ENCODE measurements at places on chromosomes 7 and 10.

GRCh38 chr7:151432658-151433521, 7.1 kb downstream of the CRYGN start:
- DNase-seq: peak; percentile 10

DNA sequence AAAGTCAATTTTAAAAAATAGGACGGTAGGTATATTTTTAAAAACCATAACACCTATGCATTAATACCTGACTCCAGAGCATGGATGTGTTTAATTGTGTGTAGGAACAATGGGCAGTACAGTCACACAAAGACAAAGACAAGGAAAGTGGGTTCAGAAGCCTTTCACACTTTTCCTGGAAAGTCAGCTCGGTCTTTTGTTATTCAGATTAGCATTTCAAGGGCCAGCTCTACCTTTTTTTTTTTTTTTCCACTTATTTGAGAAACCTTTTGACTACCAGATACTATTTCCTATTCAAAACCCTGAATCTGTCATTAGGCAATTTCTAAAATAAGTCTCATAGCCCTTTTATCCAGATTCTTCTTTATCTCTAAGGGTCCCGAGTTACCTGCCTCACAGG, 401.9 kb downstream of the PARD3 start:
- DNase-seq: no peak

DNA sequence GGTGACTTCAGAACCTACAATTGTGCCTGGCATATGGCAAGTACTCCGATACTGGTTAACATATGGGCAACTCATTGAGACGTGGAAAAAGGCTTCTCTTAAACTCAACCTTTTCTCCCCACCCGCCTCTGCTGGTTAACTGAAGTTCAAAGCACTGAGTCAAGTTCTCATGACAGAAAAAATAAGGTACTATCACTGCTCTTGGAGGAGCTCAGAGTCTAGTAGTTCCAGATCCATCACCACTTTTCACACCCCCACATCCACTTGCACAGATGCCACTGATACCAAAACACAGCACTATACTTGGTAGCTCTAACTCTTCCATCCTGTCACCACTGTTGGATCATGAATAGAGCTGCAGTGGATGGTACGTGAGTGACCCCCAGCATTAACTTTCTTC, 36.2 kb downstream of the CCDC6 start:
- no peak for DNase-seq

DNA sequence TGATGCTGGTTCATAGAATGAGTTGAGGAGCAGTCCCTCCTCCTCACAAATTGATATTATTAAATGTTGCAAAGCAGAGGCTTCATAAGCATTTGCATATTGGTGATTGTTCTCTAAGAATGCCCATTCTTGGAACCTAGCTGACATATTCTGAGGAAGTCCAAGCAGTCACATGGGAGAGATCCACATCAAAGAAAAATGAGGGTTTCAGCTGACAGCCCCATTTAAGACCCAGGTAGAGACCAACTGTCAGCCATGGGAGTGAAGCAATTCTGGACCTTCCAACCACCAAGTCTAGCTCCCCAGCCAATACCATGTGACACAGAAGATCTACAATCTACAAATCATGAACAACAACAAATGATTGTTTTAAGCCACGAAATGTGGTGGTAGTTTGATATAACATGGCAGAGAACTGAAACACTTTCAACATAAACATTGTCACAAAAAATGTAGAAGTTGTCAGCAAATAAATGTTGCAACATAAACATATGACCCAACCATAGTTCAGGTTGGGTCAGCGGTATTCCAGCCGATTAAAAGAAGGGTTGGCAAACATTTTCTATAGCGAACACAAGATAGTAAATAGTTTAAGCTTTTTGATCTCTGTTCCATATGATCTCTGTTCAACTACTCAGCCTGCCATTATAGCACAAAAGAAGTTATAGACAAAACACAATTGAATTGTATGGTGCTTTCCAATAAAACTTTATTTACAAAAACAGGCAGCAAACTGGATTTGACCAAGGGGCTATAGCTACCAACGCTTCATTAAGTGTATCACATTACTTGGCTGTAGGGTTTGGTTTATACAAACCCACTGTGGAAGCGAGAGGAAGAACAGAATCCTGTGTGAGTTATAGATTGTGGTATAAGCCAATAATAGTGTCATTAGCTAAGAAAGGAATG, 41.4 kb upstream of the MPP7 start:
- no peak for DNase-seq

DNA sequence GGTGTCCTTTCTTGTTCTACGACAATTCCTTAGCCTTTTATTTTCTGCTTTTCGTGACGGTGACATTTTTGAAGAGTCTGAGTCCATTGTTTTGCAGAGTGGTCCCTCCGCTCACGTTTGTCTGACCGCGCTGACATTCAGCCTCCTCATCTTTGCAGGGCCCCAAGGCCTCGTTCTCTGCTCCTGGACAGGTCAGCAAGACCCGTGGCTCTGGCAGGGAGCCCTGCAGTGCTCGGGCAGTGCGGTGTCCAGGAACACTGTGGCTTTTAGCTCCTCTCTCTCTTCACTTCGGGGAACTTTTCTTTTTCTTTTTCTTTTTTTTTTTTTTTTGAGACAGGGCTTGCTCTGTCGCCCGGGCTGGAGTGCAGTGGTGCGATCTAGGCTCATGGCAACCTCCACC, 142.5 kb downstream of the DNAJB6 start:
- no peak for DNase-seq

GRCh38 chr7:155749578-155749977, 62.7 kb downstream of the SHH start:
- DNase-seq: no peak

GRCh38 chr10:22370320-22370719, 25.0 kb downstream of the SPAG6 start:
- DNase-seq: no peak

DNA sequence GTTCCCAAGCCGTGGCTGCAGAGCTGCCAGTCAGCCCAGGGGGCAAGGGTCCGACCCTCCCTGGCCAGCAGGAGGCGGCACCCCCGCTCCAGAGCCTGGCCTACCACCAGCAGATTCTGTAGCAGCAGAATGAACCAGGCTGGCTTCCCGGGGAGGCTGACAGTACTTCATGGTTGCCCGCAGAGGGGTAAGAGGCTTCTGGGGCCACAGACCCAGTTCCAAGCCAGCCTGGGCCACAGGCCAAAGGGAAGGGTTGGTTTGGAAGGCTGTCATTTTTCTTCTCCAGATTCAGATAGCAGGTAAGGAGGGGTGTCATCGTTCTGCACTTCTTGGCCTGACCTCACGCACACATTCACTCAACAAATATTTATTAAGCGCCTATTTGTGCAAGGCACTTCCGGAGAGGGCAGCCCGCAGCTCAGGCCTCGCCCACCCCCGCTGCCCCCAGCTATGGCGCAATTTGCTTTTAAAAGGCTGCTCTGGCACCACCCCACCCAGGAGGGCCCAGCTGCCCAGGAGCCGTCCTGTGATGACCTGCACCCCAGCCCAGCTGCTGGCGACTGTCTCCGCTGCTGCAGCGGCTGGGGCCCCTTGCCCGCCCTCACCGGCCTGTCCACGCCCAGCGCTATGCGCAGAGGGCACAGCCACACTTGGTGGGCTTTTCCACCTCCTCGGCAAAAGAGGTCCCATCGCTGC, 168.5 kb downstream of the LCOR start:
- DNase-seq: no peak

- DNase-seq: no peak
Observed at GRCh38 chr7:16509829-16510228, 16.8 kb upstream of the LRRC72 start.

DNA sequence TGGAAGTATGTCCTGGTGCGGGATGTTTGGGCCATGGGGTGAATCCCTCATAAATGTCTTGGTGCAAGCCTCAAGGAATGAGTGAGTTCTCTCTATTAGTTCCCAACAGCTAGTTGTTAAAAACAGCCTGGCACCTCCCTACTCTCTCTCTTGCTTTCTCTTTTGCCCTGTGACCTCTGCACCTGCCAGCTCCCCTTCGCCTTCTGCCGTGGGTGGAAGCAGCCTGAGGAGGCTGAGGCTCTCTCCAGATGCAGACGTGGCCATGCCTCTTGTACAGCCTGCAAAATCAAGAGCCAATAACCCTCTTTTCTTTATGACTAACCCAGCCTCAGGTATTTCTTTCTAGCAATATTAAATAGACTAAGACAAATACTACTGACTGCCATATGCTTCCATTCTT, 210.3 kb downstream of the POM121L12 start:
- DNase-seq: no peak

- DNase-seq: no peak
Observed at GRCh38 chr10:130025811-130026485, 61.9 kb upstream of the EBF3 start.

- DNase-seq: no peak
Observed at GRCh38 chr7:30688718-30689221, 6.5 kb upstream of the CRHR2 start.

- DNase-seq: no peak
Observed at GRCh38 chr7:38507384-38507783, 123.8 kb downstream of the AMPH start.

GRCh38 chr10:28365840-28366239, 63.0 kb upstream of the MPP7 start:
- DNase-seq: no peak

DNA sequence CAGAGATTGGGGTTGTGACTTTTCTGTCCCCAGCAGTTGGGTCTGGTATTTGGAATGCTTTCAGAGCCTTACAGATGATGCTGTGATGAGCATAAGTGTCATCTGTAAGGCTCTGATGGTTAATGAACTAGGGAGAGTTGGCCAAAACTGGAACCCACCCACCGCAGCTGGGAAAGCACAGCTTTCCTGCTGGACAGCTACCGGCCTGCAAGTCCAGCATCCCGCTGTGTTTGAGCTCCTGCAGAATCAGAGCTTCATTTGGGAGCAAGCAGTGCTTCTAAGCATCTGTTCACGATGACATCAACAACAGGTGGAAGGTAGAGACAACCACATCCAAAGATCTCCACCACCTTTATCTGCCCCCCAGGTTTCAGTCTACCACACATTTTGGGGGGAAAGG, 11.7 kb downstream of the UCN3 start:
- no peak for DNase-seq

GRCh38 chr10:69047111-69047832, 40.6 kb upstream of the SRGN start:
- no peak for DNase-seq

DNA sequence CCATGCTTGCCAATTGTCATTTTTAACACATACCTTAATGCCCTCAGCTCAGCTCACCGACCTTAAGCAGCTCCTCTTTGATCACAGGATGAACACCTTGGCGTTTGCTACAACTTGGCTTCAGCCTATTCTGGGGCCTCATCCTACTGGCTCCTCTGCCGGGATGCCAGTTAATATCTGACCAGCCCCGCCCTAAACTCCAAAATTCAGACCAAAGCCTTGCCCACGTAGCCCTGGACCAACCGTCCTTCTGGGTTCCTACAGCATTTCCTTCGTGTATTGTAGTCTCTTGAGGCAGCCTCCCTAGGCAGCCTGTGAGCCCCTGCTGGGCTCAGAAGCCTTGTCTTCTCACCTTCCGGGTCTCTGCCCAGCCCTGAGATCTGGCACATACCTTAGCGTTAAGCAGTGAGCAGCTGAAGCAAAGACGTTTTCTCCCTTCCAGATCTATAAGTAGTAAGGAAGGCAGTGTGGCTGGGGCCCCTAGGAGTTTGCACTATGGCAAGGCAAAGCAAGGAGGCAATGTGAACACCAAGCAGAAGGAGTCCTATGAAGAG, 836 bp downstream of the ENO4 start:
- no peak for DNase-seq

DNA sequence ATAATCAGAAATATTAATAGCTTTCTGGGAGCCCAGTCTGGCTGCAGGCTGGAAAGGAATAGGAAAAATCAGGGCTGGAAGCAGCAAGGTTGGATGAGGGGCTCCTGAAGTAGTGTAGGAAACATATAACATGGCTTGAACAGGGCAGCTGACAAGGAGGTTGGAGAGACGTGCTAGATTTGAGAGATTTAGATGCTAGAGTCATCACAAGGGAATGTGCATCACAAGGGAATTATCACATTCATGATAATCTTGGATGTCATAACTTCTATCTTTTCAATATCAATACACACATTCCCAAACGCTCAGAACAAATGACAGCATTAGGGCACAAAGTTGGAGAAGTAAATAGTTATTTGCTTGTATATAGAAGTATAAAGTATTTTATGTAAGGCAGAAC, 120.9 kb upstream of the EGFR start:
- no peak for DNase-seq

DNA sequence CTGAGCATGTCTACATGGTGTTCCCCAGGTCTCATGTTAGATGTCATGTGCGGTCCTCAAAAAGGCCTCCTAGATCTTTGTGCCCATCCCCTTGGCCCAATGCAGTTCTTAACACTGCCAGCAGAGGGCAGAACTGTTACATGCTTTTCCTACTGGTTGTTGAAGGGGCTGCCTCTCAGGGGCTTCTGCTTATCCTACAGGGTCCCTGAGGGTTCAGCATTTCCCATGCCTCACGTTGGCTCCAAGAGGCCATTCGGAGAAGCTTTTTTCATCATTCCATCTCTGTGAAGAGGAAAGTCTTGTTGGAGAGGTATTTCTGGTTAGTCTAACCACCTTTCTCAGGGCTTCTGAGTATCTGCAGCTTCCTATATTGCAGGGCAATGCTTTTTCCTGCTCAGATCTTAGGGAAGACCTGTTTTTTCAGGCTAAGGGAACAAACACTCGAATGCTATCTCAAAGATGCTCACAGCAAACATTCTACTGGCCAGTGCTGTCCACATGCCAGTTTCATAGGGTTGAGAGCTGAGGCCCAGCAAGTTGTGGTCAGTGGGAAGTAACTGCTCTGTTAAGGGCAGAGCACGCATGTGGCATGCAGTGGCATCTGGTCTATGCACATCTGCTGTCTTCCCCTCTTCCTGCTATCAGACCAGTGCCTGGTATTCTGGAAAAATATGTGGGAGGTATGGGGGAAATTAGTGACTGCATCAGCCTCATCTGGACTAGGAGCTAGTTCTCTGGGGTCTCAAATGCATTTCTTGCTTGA, 31.5 kb downstream of the MBL2 start:
- DNase-seq: no peak

DNA sequence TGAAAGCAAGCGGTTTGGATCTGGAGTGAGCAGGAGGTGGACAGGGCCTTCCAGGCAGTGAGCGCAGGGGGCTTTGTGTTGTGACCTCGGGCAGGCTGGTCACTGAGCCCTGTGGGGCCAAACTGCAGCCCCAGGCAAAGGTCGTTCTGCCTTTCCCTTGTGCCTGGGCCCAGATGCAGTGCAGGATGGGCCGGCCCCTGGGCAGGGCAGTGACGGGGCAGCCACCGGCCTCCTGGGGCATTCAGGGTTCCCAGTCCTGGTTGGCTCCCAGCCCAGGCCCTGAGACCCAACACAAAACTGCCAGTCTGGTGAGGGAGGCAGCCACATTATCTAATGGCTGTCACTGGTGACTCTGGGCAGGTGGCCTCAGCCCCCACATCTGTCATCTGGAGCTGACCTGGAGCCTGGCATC, 7.1 kb downstream of the ARPC1B start:
- no peak for DNase-seq

GRCh38 chr7:135862586-135863340, 114.2 kb upstream of the FAM180A start:
- no peak for DNase-seq
